Left colon (tissue), 2 donors: ENCODE measurements at places on chromosomes 2 and 18.

GRCh38 chr2:157466764-157467163, 22.9 kb upstream of the CYTIP start:
- DNase-seq = no peak

DNA sequence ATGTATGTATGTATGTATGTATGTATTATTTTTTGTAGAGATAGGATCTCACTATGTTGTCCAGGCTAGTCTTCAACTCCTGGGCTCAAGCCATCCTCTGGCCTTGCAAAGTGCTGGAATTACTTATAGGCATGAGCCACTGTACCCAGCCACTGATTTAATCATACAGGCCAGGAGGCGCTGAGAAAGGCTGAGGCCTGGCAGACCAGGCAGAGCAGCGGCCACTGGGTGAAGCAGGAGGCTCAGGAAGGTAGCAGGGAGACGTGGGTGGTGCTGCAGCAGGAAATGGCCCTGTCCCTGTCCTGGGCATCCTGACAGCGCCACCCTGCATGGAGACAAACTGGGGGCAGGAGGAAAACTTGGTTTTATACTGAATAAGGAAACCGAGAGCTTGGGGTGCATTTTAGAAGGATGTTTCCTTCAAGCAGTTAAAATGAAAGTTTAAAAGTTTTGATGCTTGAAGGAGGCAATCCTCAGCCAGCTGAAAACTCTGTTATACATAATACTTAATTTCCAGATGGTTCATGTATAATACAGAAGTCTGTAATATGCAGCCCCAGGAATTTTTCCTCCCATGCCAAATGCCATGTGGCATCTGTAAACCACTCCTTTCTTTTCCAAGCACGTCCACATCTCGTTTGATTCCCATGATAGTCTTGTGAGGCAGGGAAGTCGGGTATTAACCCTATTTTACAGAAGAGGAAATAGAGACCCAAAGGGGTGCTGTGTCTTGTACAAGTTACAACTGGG, 182.4 kb downstream of the CELF4 start:
- DNase-seq = no peak

DNA sequence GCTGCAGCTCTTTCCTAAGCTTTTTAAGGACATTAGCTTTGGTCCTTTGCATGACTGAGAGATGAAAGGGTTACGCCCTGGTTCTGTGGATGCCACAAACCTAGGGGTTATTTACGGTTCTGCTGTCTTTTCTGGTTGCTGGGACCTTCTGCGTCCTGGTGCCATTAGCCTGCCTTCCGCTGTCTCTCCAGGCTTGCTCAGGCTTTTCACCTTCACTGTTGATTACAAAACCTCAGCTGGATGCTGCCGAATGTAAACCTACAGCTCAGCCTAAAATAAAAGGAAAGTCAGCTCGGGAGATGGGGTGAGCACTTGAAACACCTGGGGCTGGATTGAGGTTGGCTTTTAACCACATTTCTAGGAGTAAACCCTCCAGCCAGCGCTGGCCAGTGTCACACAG, 130.9 kb upstream of the ARHGAP28 start:
- no peak for DNase-seq

DNA sequence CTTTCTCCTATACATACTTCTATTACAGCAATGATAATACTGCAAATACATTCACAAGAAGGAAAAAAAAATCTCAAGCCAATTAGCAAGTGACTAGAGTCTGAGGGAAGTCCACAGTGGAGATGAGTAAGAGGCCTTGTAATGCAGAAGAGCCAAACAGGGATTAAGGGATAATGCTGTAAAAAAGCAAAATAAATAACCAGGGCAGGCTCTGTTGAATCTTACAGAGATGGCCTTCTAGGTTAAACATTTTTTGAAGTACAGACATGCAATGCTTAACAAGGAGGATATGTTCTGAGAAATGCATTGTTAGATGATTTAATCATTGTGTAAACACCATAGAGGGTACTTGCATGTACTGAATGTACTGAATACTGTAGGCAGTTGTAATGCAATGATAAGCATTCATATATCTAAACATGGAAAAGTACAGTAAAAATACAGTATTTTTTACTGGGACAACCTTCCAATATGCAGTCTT, 122.1 kb upstream of the RMDN2 start:
- no peak for DNase-seq

GRCh38 chr2:46302005-46302695, 4.9 kb downstream of the EPAS1 start:
- no peak for DNase-seq

DNA sequence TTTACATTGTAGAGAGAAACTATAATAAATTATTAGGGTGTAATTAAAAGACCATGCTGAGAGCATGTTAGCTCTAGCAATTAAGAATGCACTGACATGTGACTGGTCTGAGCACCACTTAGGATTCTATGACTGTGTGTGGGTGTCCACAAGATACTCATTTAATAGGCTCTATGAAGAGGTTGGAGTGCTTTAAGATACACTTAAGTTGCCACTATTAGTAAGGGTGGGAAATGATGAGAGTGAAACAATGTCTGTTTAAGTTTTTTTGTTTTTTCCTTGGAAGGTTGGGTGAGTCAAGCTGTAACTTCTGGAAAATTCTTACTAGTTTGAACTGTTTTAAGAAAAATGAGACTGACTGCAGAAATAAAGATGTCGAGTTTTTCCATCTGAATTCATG, 1.8 kb upstream of the FAP start:
- DNase-seq = no peak

- no peak for DNase-seq
Observed at GRCh38 chr2:195508139-195508455, 148.9 kb upstream of the SLC39A10 start.

- DNase-seq = no peak
Observed at GRCh38 chr18:49494660-49495059, 7.6 kb upstream of the C18orf32 start.

DNA sequence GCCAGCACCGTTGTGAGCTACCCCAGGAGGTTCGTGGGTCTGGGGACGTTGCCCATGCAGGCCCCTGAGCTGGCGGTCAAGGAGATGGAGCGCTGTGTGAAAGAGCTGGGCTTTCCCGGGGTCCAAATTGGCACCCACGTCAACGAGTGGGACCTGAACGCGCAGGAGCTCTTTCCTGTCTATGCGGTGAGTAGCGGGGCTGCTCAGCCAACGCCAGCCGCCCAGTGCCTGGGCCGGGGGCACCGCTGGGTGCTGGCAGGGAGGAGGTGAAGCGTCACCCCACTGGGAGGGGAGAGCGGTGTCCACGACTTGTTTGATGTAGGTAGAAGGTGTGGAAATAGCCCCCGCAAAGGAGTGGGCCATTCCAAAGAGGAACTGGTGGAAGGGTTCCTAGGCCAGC, 25.0 kb downstream of the ACMSD start:
- DNase-seq = no peak
